ENCODE measurements at places on chromosomes 5 and 9. TPM values are rescaled to one million over a fixed set of nuclear protein-coding genes. Genes with fewer than 3 reads are reported as not detected.

Gene ORM2
- not detected for polyA plus RNA-seq

Gene HTR4
- polyA plus RNA-seq: 4.7 TPM

Gene SLIT3
- 18.3 TPM for polyA plus RNA-seq

Gene HAUS6
- 10.5 TPM for polyA plus RNA-seq

Gene PHF24
- 1.6 TPM for polyA plus RNA-seq

Gene ENHO
- 10.6 TPM for polyA plus RNA-seq

Gene TRMT10B
- 25.0 TPM for polyA plus RNA-seq

Gene CTNND2
- polyA plus RNA-seq: 2.8 TPM

Gene IL9
- not detected for polyA plus RNA-seq

DNA sequence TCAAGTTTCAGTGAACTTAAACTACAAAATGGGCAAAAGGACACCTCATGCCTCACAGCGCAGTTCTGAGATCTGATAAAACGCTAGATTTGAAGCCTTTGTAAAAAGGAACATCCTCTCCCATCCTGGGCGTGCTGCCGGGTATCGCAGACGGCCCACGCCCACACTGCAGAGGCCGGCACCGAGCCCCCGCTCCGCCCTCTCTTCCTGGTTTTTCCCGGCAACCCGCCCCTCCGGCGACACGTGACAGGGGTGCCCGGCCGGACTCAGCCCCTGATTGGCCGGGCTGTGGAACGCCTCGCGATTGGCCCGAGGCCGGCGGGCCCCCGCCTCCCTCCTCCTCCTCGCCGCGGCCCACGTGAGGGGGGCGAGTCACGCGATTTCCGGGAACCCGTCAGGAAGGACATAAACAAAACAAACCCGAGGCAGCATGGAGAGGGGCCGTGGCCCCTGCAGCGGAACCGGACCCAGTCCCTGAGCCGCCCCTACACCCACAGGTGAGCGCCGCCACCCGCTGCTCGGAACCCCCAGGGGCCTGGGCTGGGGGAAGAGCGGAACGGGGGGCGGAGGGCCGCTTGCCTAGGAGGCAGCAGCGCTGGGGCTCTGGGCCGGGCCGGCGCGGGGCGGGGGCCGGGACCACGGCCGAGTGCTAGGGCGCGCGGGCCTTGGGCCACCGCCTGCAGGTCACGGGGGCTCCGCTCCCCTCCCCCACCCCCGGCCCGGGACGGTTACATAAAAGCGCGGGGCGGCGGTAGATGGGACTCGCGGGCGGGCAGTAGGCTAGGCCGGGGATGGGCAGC is at the start of gene CREBRF:
Gene CREBRF (plus strand): TSS at position 370 of the 800 bp plus-strand sequence. CDS start 24,424 bp downstream, outside the sequence.
- DNase-seq: peak; percentile 98

GRCh38 chr9:116849721-116850120 is 162.6 kb downstream of the TRIM32 start:
- no peak for DNase-seq

- no peak for DNase-seq
These were observed 14.8 kb downstream of the MVB12B start for GRCh38 chr9:126341426-126341825.

- DNase-seq: no peak
These were observed 1410.7 kb upstream of the C9orf72 start for GRCh38 chr9:28984016-28984415.

DNA sequence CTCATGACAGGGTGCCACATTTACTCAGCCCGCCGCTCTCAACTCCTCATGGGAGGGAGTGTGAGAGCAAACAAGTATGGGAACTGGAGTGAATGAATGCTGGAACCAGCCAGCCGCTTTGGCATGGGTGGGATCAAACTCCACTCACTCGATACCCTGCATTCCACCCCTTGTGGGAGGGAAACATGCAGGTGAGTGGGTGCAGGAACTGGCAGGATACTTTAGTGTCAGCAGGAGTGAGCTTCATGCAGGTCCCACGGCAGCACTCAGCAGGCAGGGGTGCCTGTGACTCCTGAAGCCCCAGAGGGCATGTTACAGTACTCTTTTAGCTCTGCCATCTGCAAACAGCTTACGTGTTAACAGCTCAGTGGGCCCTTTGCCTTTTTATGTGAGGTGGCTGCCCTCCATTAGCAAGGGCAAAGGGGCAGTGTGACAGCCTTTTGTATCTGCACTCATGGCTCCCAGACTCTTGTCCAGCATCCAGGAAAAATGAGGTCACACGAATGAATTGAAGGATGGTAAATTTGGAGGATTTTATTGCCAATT is 433.2 kb upstream of the NMUR2 start:
- no peak for DNase-seq

- DNase-seq: no peak
These were observed 532.1 kb downstream of the PDE4D start for GRCh38 chr5:59361454-59361853.

- DNase-seq: no peak
These were observed 88.8 kb downstream of the NSUN2 start for GRCh38 chr5:6543830-6544560.

- DNase-seq: no peak
These were observed 23.7 kb downstream of the KLHL3 start for GRCh38 chr5:137712139-137712667.

Data from large intestine (tissue), 12 donors.